NCI-H524 (cell line): ENCODE measurements at places on chromosomes 2 and 18.

DNA sequence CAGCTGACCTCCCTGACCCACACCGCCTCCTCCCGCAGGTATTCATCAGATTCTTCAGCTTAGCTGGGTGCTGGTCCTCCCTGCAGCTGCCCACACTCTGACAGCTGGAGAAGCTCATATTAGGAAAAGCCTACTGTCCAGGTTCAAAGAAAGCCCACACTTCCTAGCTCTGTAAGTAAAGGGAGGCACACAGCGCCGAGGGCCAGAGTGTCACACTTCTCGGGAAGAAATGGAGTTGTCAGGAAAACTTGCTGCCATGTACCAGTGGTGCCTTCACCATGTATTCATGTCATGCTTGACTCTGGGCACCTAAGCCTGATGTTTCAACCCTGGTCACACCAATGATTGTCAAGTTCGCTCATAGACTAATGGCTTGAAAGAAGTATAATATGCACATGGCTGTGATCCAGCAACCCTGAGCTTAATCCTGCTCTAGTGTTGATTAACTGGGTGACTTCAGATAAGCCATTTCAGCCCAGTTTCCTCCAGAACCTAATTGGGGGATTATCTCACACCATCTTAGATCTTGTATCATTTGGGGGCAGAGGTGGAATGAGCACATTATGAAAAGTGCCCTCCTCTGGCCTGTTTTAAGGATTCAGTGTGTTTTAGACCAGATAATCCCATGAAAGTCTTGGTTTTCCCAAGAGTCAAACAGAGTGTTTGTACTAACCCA lies 180.3 kb upstream of the PARD3B start:
- peak; percentile 89 for DNase-seq

GRCh38 chr18:24322584-24323136 lies 75.0 kb downstream of the OSBPL1A start:
- no peak for DNase-seq

GRCh38 chr2:232781765-232782164 lies 5.4 kb upstream of the KCNJ13 start:
- DNase-seq, result no peak

DNA sequence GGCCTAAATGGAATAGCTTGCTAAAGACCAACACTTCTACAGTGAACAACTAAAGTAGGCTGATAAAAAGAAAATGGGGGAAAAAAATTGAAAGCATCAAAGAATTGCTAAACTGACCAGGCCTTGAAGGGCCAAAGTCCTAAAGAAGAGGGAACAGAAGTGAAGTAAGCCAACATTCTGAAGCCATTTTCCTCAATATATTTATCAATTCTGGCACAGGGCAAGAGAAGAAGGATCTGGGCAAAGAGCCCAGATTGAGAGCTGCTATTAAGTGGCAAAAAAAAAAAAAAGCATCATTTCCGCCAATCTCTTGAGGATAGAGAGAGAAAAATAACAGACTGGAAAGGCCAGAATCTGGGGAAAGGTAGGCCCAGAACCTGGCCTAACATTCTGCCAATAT lies 25.7 kb downstream of the FANCL start:
- DNase-seq, result no peak

GRCh38 chr18:56574861-56575260 lies 63.5 kb downstream of the TXNL1 start:
- no peak for DNase-seq

GRCh38 chr2:237704501-237705434 lies 77.4 kb downstream of the LRRFIP1 start:
- DNase-seq, result no peak

GRCh38 chr18:48061781-48062570 lies 131.5 kb upstream of the SMAD2 start:
- peak; percentile 11 for DNase-seq

GRCh38 chr2:116810071-116810470 lies 1004.4 kb upstream of the DDX18 start:
- no peak for DNase-seq

DNA sequence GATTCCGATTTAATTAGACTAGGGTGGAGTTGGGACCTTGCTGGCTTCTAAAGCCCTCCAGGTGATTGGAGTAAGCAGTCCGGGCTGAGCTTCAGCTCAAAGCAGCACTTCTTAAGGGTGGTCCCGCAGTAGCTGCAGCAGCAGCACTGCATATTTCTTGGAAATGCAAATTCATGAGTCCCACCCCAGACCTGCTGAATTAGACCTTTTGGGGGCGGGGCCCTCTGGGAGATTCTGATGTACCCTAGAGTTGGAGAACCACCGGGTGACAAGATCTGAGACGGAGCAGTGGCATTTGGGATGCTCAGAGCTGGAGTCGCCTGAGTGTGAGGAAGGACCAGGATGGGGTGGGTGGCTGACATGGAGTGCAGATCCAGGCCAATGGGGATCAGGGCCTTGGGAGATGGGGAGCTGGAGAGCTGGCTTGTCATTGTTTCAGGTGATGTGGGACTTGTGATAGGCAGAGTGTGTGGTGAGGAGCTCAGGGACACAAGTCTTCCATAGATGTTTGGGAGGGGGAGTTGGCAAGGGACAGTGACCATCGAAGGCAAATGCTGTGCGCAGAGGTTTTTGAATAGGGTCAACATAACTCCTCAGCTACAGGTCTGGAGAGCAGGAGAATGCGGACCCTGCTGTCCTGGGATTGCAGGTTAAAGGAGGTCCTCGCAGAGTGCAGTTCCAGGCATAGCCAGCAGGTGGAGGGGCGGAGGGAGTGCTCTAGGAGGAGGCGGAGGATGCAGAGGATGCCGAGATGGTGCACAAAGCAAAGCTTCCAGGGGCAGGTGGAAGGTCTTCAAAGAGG lies 130.9 kb upstream of the RAB12 start:
- DNase-seq, result peak; percentile 7

DNA sequence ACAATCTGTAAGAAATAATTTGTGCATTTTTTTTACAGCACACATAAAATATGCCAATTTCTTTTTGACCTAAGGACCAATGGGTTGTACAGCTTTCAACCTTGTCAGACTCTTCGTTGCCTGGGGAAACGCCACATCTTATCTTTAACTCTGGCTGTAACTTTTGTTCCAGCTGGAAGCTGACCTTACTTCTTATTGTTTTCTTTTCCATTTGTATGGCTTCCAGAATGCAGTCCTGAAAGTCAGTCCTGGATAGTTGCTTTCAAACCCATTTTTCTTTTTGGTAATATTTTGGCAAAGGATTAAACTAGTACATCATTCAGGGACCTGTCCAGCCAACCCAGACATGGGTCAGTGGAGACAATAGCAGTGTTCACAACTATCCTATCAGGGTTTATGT lies 686.5 kb upstream of the CDH2 start:
- no peak for DNase-seq

GRCh38 chr18:26956863-26957262 lies 91.4 kb upstream of the AQP4 start:
- DNase-seq, result no peak

- peak; percentile 98 for DNase-seq
Measured at GRCh38 chr2:54879598-54880332, 156.3 kb downstream of the EML6 start.

DNA sequence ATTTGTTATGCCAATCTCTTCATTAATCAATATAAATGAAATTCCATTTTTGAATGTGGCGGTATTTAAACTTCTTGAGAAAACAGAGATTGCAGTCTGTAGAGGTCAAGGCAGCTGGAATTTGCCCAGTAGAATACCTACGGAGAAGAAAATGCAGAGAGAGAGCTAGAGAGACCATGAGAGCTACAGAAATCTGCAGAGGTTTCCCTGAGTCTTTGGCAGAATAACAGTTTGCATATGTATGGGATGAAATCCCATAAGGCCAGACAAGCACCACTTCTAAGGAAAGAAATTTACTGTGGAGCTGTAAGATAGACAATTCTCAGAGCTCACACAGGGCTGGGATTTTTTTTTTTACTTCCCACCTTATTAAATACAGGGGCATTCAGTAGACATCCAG lies 23.6 kb upstream of the TMEFF2 start:
- no peak for DNase-seq

GRCh38 chr2:237276716-237277490 lies 137.1 kb downstream of the COL6A3 start:
- no peak for DNase-seq

DNA sequence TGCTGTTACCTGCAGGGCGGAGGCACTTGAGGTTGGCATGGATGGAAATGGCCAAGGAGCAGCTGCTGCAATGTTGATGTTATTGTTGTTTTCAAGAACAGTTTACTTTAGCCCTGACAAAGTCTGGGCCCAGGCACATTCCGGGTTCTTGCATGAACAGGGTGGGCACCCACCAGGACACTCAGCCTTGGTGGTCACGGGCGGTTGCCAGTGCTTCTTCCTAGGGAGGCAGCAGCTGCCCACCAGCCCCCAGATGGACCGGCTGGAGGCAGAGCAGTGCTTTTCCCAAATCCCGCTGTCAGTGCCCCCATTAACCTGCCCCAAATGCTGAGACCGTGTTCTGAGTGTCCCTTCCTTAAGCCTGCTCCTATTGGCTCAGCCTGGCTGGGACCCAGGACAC lies 38.5 kb upstream of the B3GNT7 start:
- DNase-seq, result no peak

DNA sequence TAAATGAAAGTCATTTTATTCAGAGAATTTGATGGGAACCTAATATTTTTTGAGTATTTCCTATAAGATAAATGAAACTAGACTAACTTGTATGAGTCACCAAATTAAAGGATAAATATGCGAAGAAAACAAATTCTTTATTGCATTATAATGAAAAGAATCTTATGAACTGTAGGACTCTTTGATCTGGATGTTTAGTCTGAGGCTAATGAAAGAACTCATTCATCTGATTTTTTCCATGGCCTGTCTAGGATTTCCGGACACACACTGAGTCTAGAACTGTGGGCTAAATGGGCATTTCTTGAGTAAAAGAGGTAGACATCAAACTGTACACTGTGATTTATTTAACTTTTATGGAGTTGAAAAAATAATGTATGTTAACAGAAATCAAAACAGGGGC lies 43.0 kb downstream of the ZNF519 start:
- DNase-seq, result no peak

- DNase-seq, result no peak
Measured at GRCh38 chr2:85584857-85585780, 888 bp downstream of the VAMP5 start.

DNA sequence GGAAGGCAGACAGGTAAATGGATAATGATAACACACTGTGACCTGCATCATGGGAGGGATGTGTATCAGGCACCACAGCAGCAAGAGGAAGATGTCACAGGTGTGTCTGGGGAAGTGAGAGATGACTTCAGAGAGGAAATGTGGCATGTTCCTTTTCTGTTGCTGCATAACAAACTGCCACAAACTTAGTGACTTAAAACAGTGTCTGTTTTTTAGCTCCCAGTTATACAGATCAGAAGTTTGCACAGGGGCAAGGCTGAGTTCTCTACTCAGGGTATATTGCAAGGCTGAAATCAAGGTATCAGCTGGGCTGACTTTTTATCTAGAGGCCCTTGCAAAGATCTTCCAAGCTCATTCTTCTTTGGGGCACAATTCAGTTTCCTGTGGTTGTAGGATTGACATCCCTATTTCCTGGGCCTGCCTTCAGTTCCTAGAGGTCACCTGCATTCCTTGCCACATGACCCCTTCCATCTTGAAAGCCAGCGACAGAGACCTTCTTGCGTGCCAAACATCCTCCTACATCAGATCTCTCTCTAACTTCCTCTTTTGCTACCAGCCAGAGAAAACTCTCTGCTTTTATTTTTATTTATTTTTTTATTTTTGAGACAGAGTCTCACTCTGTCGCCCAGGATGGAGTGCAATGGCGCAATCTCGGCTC lies 2.1 kb upstream of the MAP3K2 start:
- no peak for DNase-seq

DNA sequence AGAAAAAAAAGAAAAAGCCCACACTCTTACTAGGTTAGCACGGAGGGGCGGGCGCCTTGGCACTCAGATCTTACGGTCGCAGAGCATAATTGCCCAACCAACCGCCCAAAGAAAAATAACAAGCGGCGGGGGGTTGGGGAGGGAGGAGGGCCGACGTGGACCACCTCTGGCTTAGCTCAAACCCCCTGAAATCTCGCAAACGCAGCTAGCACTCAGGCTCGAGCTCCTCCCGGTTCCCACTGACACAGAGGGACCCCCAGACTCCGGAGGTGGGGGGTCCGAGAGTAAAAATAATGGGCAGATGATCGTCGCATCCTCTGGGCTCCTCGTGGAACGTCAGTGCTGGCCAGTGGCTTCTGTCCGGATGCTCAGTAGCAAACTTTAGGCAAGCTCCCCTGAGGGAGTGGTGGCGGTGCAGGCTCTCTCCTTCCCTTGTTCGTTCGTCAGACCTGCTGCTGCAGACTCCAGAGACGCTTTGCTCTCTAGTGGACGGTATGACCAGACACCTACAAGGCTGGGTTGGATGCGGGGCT lies 12.0 kb downstream of the CATIP start:
- peak; percentile 16 for DNase-seq

DNA sequence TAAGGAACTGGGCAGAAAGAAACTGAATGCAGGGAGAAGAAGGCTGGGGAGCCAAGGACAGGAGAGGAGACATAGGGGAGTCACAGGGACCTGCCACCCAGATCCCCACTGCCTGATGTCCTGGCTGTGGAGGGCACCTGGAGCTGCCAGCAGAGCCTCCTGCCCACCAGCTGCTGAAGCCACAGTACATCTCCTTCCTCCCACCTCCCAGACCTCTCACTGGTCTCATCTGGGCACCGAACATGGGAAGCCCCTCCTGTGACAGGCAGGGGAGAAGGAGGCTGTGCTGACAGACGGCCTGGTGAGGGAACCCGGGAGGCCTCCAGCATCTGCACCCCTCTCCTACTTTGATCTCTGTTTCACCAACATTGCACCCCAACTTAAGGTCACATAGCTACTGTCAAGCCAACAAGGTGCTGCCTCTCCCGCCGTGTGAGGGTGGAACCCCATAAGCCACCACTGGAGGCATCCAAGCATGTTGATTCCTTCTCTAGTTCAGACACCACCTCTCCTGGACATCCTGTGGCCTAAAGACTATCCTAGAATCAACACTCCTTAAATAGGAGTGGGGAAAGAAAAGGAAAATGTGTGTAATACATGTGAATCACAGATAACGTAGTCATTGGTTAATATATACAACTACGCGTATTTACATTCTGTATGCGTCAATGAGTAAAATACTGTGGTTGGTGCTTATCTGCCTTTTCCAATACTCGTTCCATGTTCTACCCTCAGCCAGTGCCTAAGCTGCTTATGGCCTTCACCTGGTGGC lies 3.5 kb upstream of the RNPEPL1 start:
- DNase-seq, result no peak

DNA sequence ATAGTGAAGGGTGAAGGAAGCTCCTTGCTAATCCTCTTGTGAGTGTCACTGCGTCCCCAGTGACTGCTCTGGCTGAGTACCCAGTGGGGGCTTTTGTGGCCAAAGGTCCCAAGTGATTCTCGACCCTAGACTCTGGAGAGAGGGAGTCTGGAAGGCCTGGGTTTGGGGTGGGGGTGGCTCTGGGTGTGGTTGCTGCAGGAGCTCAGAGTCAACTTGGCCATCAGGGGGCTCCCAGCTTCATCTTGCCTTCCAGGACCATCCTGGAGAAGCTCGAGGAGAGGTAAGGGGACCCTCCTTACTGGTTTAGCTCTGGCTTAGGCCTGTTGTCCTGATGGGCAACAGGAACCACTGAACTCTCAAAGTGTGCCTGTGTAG lies 592 bp downstream of the PSD4 start:
- no peak for DNase-seq

GRCh38 chr18:7070466-7070865 lies 47.1 kb downstream of the LAMA1 start:
- DNase-seq, result no peak
